Naive thymus-derived CD4-positive, alpha-beta T cell (primary cell): ENCODE measurements at places on chromosomes 12 and 14. TPM values are rescaled to one million over a fixed set of nuclear protein-coding genes. Genes with fewer than 3 reads are reported as not detected.

DNA sequence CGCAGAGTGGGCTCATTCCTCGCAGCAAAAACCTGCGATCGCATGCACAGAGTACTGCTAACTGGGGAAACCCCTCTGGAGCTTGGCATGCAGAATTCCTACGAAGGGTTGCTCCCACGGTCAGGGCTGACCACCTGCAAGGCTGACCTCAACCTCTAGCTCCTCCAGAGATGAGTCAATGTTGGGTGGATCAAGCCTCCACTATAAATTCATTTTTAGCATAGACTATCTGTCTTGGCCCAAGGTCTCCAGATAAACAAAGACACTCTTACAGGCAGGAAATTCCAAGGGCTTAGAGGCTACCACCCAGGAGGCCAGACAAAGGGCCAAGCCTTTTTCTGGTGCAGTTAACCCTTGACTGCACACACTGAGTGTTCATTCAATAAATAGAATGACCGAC lies 296.5 kb downstream of the TMEM132D start:
- no peaks in the 10 kb centered on the region for H3K4me1 ChIP-seq
- no peak overlapping the region for H3K27ac ChIP-seq
- no peaks in the 10 kb centered on the region for H3K36me3 ChIP-seq
- no peak for DNase-seq
- no peaks in the 10 kb centered on the region for H3K27me3 ChIP-seq

DNA sequence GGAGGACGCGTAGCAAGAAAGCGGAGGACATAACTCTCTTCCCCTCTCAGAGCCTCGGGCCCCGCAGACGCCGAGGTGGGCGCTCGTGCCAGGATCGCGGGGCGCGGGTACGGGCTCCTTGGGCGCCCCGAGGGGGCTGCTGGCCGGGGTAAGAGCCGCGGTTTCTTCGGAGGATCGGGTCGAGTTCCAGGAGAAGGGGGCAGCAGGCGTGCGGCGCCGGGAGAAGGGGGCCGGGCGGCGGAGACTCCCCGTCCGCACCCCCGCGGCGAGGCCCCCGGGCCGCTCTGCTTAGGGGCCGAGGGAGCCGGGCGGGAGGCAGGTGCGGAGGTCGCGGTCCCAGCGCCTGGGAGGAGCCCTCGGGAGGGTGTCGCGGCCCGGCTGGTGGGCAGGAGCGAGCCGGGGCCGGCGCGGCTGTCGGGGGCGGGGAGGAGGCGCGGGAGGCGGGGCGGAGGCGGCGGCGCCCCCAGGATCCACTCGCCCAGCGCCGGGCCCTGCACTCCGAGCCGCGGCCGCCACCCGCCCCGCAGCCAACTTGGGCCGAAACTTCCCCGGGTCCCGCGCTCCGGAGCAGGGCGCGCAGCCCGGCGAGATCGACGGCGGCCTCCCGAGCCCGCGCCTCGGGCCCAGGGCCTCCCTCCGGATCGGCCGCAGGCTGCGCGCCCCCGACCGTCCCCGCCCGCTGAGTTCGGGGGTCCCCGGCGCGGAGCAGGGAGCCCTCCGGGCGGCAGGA lies 64.4 kb downstream of the FBXL14 start:
- H3K4me1 ChIP-seq: peaks cover 32% of the 10 kb centered on the region
- H3K27me3 ChIP-seq: peaks cover 35% of the 10 kb centered on the region
- no peaks in the 10 kb centered on the region for H3K36me3 ChIP-seq
- no peak for DNase-seq
- H3K27ac ChIP-seq: no peak overlapping the region

DNA sequence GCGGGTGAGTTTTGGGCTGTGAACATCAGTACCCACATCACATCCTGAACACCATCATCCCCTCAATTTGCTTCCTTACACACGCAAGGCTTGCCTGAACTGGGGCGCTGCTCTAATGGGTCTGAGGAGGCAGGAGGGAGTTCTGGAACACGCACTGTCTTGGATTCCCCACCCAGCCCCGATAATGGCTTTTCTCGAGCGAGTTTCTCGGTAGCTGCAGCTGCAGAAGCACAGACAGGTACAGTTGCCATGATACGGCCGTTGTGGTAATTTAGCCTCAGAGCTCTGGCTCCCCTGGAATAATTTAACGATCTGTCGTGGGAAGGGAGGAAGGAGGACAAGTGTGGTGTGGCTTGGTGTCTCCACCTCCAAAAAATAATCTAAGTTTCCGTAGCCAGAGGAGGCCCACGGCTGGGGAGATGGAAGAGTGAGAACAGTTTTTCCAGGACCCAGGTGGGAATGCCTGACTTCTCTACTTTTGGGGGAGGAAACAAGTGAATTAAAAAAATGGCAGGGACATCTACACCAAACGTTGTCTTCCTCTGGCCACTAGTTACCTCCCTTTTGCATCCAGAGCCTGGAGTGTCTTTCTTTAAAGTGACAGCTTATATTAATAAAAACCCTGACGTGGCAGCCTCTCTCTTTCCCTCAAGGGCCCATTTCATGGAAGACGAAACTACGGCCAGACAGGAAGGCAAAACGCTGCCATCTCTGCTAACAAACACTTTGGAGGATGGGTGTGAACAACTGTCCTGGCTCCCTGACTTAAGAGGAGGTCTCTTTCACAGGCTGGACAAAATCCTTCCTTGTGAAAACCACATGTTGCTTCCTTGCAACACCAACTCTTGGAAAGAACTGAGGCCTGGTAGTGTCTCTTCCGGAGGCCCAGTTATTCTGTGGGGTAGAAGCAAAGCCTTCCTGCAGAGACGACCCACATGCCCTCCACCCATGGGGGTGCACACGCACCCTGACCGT lies 84.8 kb downstream of the RBM19 start:
- no peaks in the 10 kb centered on the region for H3K27me3 ChIP-seq
- H3K27ac ChIP-seq: no peak overlapping the region
- H3K4me3 ChIP-seq: no peak overlapping the region
- no peak for DNase-seq
- H3K36me3 ChIP-seq: peaks cover 31% of the 10 kb centered on the region
- H3K4me1 ChIP-seq: no peaks in the 10 kb centered on the region

DNA sequence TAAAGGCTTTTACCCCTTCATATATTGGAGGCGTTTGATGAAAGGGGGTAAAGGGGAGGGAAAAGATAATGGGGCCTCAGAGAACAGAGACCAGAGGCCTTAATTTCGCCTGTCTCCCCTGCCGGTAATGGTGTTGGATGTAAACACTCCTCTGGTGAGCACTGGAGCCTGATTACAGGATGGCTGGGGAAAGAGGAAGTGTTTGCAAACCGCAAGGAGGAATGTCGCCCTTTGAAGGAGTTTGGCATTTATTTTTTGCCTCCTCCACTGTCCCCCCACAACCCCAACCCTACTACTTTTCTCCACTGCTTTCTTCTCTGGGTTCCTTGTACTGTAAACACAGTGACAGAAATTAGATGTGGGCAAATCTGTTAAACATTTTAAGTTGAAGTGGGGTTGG lies 211.9 kb upstream of the TBX3 start:
- H3K4me3 ChIP-seq: no peak overlapping the region
- no peak overlapping the region for H3K27ac ChIP-seq
- no peaks in the 10 kb centered on the region for H3K4me1 ChIP-seq
- no peaks in the 10 kb centered on the region for H3K27me3 ChIP-seq

DNA sequence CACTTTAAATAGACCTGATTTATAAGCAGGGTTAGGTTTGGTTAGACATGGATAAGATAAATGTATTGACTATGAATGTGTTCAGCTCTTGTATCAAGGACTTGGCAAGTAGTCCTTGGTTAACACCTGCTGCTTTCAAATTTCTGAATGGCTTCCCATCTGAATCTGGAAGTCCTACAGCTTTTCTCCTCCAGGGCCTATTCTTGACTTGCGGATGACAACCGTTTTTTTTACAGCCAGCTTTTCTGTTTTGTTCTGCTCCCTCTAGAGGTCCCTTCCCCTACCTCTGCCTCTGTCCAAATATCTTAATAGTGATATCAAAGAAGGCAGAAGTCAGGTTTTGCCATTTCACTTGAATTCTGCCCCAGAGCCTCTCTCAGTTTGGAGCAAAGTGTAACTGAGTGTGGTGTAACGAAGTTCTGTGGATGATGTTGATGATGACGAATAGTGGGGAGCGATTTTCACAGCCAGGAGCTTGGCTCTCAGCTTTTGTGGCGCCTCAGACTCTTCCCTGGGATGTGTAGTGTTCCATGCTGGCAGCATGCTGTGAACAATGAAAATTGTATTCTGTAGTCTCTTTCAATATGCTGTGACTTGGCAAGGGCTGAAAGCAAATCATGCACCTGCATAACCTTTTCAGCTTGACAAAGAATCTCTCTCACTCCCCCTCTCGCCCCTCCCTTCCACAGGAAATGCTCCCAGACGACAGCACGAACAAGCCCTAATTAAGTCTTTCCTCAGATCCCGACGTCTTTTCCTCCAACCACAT lies 5.0 kb upstream of the SLC4A8 start:
- H3K4me3 ChIP-seq: no peak overlapping the region
- no peak for DNase-seq
- H3K27me3 ChIP-seq: no peaks in the 10 kb centered on the region
- peaks cover 5% of the 10 kb centered on the region for H3K4me1 ChIP-seq
- H3K27ac ChIP-seq: no peak overlapping the region
- H3K36me3 ChIP-seq: no peaks in the 10 kb centered on the region

- H3K27me3 ChIP-seq: no peaks in the 10 kb centered on the region
- no peak for DNase-seq
- peaks cover 4% of the 10 kb centered on the region for H3K4me1 ChIP-seq
- H3K36me3 ChIP-seq: peaks cover 26% of the 10 kb centered on the region
- no peak overlapping the region for H3K4me3 ChIP-seq
These were observed 7.0 kb upstream of the TINF2 start for GRCh38 chr14:24249230-24250021.

DNA sequence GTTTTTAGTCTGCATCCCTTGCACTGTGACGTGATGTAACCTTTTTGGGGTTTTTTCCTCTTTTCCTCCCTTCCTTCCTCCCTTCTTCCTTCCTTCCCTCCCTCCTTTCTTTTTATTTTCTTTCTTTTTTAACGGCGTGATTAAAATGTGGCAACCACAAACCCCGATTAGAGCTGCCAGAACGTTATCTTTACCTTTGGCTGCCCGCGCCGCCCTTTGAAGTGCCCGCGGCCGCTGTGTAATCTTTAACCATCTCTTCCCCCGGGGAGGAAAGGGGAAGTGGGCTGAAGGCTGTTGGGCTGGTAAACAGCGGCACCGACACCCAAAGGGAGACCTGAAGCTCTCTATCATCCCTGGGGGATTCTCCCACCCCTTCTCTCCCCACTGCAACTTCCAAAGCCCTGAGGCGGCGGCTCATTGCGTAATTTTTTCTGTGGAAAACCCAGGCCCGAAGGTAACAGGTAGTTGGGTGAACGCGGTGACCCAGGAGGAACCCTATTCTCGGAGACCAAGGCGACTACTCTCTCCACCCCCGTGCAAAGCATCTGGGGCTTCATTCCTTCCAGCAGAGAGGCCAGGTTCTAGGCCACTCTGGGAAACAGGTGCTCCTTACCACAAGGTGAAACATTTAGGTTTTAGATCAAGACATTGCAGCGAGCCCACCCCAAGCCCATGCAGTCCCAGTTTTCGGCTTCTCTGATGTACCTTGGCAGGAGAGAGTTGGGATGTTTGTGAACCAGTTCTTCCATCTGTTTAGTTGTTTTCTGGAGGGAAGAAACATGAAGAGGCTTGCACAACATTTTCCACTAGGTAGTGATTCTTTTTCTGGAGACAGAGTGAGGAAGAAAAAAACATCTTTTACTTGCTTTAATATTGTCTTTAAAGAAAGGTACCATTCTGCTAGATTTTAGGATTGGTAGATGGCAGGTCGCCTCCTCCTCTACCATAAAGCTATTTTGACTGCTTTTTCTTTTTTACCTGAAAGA lies 1.5 kb downstream of the LGR5 start:
- no peaks in the 10 kb centered on the region for H3K36me3 ChIP-seq
- no peaks in the 10 kb centered on the region for H3K27me3 ChIP-seq
- DNase-seq: no peak
- peaks cover 7% of the 10 kb centered on the region for H3K4me1 ChIP-seq
- no peak overlapping the region for H3K4me3 ChIP-seq

DNA sequence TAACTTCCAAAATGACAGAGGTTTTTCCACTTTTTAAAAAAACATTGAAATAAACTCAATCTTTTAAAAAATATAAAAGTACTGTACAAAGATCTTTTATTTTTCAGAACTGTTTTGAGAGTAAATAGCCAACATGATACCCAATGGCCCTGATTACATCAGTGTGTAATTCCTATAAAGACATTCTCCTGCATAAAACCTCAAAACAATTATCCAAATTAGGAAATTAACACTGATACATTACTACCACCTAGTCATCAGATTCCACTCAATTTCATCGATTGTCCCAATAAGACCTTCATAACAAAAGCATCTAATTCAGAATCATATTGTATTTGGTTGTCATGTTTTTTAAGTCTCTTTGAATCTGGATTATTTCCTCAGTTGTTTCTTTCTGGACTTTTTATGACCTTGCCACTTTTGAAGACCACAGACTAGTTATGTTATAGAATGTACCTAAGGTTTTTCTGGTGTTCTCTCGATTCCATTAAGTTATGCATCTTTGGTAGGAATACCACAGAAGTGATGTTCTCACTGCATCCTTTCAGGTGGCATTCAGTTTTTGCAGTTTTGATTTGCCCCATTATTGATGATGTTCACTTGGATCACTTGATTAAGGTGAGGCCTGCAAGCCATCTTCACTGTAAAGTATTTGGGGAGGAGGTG lies 4.0 kb upstream of the YEATS4 start:
- H3K4me1 ChIP-seq: peaks cover 2% of the 10 kb centered on the region
- no peak overlapping the region for H3K27ac ChIP-seq
- no peak for DNase-seq

DNA sequence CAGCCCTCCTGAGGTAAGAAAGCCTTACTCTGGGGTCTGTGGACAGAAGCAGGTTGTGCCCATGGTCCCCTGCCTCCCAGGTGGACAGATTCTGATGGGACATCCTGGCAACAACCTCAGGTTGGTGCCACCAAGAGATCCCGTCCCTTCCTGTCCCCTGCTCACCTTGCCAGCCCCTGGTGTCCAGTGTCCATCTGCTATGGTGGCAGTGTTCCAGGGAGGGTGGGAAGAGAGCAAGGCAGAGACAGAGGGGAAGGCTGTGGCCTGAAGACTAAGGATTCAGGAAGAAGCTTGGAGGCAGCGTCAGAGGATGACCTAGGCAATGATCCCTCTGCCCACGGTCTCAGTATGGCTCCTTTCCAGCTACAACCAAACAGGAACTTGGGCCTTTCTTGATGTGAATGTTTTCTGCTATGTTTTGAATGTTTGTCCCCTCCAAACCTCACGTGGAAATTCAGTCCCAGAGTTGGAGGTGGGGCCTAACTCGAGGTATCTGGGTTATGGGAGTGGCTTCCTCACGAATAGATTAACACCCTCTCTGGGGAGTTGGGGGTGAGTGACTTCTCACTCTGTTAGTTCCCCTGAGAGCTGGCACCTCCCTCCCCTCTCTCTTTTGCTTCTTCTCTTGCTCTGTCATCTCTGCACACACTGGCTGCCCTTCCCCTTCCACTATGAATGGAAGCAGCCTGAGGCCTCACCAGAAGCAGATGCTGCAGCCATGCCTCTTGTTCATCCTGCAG lies 26.9 kb downstream of the IQSEC3 start:
- no peak for DNase-seq
- H3K27me3 ChIP-seq: no peaks in the 10 kb centered on the region
- H3K36me3 ChIP-seq: no peaks in the 10 kb centered on the region
- H3K4me3 ChIP-seq: no peak overlapping the region
- no peak overlapping the region for H3K27ac ChIP-seq

- H3K27me3 ChIP-seq: no peaks in the 10 kb centered on the region
- H3K36me3 ChIP-seq: no peaks in the 10 kb centered on the region
- DNase-seq: no peak
- H3K4me3 ChIP-seq: no peak overlapping the region
- no peaks in the 10 kb centered on the region for H3K4me1 ChIP-seq
These were observed 5.0 kb upstream of the MEG3 start for GRCh38 chr14:100820957-100821356.

The CAPS2 gene
- 3.6 TPM for total RNA-seq

The MYH6 gene
- total RNA-seq: not detected
